COR-L47 (cell line): ENCODE measurements at places on chromosomes 6 and 20.

GRCh38 chr6:30849903-30850651, 34.2 kb upstream of the DDR1 start:
- DNase-seq, result no peak

GRCh38 chr6:161575523-161576254, 301.8 kb upstream of the AGPAT4 start:
- DNase-seq, result no peak

GRCh38 chr20:57570145-57570850, 9.4 kb downstream of the PCK1 start:
- peak; percentile 92 for DNase-seq

- DNase-seq, result no peak
Measured at GRCh38 chr6:123515715-123516114, 121.0 kb downstream of the TRDN start.

DNA sequence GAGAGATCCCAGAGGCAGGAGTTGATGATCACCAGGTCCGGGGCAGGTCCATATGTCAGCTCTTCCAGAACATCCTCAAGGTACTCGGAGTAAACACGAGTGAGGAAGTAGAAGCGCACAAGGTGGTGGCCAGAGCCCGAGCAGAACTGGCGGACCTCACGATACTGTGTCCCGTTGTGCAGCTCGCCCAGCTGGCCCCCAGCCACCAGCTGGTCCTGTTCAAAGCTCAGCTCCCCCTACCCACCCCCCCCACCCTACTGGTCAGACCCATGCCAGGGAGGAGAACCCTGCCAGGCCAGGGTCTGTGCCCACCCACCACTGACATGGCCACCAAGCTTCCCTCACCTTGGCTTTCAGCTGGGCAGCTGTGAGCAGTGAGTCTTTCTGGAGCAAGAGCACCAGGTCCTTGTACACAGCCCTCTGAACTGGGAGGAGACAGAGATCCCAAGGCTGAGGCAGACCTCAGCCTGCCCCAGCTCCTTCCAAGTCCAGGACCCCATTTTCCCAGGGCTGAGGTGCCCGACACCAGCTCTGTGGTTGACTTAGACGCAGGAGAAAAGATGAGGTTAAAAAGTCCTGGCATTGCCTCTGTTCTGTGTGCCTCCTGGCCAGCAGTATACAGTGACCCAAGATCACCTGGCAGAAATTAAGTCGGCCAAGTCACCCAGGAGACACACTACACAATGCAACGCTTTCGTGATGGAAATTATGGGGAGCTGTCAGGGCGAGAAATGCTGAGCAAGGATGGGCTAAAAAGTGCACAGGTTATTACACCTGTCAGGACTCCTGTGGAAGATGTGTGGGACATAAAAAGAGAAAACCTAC, 1.4 kb downstream of the PCED1A start:
- no peak for DNase-seq

DNA sequence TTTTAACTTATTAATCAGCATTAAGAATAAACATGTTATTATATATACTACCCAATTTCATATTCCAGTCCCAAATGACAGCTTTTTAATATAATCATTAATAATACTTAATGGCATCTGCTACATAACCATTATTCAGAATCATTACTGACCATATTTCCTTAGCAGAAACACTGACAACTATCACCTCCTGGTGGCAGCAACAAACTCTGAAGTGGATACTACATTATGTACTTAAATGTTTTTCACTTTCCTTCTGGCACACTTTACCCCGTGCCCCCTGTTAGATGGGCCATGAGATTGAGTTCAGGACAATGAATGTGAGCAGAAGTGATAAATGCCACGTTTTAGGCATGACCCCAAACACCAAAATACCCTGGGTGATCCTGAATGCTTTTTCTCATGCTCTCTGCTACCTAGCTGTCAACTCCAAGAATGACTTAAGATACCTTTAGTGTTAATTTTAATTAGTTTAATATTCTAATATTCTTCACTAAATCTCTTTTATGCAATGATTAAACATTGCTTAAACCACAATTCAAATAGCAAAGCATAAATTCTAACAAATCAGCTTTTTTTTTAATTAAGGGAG, 77.1 kb downstream of the LMBRD1 start:
- peak; percentile 19 for DNase-seq

- DNase-seq, result no peak
Measured at GRCh38 chr6:123527406-123527805, 109.3 kb downstream of the TRDN start.

GRCh38 chr6:133512410-133513016, 271.4 kb downstream of the EYA4 start:
- DNase-seq, result no peak

DNA sequence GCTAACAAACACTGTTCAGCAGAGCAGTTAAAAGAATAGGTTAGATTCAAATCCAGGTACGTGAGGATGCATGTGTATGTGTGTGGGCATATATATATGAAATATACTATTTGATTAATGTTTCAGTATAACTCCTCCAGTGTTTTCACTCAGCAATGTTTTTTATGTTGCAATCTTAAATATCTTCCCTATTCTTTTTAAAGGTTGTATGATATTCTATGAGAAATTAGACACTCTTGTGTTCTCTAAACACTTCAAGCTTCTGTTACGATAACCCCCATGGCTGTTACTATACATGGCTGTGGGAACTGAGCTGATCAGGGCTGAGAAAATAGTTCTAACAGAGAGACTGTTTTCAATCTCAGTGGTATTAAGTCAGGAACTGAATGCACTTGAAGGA, 421.0 kb downstream of the CBLN4 start:
- no peak for DNase-seq

DNA sequence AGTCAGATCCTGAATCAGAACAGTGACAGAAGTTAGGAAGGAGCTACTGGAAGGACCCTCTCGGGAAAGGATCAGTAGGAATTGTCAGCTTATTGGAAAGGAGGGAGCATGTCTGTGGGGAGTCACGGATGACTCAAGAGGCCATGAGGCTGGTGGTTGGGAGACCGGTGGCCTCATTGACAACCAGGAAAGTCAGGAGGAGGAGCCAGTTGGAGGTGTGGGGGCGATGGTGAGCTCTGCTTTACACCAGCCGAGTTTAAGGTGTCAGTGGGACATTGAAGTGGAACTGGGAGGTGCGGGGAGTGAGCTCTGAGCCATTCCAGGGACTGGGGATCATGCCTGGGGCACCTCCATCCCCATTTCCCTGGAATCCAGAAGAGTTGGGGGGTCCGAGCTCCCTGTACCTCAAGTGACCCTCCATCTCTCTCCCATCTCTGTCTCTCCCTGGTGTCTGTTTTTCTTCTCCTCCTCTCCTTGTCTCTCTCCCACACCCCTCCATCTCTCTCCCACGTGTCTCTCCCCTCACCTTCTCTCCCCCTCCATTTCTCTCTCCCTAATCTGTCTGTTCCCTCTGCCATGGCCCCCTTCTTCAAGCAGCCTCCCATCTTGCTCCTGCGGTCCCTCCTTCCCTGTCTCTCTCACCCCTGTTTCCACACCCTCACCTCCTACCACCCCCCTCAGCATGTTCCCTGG, 14.3 kb upstream of the ZBTB9 start:
- DNase-seq, result no peak

GRCh38 chr20:61614706-61615100, 362.6 kb downstream of the CDH4 start:
- DNase-seq, result no peak

- peak; percentile 23 for DNase-seq
Measured at GRCh38 chr20:19211661-19212468, 577 bp upstream of the SLC24A3 start.

DNA sequence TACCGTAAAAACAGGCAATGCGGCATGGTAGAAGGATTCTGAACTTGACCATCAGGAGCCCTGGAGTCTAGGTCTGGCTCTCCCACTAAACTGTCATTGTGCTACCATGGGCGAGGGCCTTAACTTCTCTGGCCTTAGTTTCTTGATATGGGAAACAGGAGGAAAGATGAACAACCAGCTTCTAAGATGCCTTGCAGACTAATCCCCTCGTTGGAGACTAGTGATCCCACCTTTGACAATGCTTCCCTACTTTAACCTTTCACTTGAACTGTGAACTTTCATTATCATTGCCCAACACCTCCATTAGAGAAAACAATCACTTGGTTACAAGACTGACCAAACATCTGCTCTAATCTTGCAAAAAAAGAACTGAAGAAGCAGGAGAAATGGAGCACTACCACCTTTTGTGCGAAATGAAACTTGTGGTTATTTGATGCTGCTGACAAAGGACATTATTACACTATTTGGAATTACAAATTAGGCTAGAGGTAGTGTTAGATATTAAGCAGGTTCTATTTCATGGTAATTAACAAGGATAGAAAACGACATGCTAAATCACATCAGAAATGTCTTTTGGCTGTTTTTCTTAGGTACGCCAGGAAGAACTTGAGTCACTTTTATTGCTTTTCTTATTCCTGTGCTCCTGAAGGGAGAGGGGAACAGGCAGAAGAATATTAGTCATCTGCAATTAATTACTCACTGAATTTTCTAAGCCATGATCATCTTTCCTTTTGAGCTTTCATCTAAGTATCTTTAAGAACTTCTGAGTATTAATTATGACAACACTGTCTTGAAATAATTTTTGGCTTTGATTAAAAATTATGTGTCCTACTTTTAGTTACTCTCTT, 39.1 kb upstream of the ARHGAP18 start:
- DNase-seq, result no peak

DNA sequence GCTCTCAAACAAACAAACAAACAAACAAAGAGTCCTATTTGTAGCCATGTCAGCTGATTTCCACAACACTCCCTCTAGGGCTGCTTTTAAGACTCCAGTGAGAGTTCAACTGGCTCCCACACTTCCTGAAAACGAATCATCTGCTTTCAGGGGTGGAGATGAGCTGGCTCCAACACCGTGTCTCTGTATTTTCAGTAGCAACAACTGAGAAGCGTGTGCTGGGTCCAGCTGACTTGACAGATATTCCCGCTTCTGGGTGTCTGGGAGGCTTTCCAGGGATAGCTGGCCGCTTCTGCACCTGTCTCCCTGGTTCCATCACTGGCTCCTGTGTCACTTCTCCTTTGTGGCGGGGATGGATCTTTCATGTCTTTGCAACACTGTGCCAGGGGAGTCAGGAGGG, 272.5 kb upstream of the SOX4 start:
- no peak for DNase-seq

DNA sequence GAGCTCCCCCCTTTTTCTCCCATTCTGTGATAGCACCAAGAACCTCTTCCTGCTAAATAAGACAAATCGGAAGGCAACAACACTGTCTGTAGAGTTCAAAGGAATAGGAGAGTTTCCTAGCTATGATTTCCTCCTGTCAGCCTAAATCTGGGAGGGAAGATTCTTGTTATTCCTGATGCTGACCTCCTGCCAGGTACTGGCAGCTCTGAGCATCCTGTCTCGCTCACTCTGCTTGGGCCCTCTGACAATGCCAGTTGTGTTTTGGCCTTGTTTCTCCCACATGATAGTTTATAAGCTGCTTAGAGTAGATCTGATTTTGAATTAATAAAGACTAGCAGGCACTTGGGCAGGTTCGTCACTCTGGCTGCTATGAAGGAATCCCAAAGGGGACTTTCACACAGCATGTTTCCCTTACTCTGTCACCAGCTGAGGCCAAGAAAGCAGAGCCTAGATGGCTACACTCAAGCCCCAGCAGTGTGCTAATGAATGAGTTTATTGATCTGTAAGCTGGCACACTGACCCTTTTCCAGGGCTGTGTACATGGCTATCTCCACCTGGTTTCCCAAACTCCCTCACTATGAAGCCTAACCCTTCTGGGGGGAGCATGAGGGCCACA, 52.3 kb downstream of the UQCC1 start:
- DNase-seq, result peak; percentile 2

DNA sequence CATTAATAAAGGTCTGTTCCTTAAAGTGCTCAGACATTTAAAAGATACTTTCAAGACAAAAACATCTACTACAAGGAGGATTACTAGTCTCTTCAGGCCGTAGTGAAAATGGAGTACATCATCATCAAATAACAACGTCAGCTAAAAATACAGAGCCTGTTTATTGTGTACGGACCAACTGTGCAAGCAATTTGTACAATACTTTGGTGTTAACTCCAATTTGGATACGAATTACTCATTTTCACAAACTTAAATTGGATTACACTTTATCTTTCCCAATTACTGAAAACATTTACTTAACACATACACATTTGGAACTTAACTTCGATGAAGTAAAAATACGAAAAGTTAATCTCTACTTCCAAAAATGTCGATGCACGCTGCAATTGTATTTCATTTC, 802 bp downstream of the CYP39A1 start:
- no peak for DNase-seq

DNA sequence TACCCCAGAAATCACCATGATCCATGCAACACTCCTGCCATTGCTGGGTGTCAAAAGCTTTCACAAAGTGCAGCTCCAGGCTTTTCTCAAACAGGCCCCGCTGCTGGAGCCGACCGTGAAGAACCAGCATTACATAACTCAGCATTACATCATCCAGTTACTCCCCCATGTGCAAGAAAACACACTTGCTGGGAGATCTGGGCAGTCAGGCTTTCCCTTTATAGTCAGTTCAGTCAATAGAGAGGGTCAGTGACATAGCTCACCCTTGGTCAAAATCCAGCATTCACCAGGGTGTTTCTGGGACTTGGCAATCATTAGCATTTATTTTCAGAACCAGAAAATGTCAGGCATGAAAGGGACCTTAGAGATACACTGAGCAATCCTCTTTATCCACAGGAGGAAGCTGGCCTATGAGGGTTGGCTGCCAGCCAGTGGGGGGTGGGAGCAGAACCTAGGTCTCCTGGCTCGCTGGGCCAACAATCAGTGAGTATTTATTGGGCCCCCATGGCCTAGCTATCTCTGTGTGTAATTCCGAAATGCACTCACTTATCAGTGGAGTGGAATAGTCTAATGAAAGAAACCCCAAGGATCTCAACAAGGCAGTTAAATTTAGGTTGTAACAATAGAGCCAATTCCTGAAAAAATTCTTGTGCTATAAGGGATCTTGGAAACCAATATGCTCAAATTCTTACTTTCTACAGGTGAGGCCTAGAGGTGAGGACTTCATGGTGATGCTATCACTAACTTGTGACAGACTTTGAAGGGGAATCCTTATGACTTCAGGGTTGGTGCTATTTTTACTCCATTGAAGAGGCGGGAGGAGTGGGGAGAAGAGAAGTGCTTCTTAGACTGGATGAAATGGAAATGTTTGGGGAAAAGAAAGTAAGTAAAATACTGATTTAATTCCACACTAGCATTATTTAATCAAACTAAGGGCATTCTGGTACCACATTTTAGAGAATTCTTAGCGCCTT, 54.6 kb downstream of the LYRM4 start:
- no peak for DNase-seq

DNA sequence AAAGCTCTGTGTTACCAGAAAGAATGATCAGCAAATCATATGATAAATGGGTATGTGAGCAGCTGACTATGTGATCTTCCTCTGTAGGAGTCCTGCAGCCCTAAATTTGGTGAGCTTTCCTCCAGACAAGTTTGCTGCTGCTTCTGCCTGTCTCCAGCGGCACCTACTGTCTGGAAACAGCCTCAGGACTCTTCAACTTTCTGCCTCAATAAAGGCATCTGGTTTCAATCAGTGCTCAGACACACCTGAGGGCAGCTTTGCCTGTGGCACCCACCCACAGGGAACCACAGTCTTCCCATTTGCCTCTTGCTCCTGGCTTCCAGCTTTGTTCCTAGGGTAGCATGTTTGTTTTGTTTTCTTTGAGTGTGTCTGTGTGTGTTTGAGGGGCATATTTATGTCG, 727.9 kb upstream of the MAN1A1 start:
- no peak for DNase-seq

GRCh38 chr6:7145885-7146828, 38.4 kb downstream of the RREB1 start:
- DNase-seq, result no peak
